ENCODE measurements at places on chromosomes 12 and 14.

GRCh38 chr12:41184864-41185263 lies 3.3 kb upstream of the PDZRN4 start:
- DNase-seq, result peak; percentile 28

DNA sequence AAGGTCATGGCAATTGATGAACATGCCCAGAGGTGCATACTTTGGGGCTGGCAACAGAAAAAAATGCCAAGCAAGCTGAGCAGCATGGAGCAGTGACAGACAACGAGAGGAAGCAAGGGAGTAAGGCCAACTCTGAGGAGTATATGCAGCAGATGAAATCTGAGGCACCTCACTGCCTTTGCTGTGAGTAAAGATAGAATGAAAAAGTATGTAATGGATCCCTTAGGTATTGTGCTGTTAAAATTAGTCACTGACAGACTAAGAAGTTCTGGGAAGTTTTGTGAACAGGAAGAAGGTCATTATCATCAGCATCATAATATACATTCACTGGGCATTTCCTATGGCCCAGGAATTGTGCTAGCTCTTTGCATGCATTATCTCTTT lies 269.9 kb downstream of the DUSP6 start:
- peak; percentile 25 for DNase-seq

DNA sequence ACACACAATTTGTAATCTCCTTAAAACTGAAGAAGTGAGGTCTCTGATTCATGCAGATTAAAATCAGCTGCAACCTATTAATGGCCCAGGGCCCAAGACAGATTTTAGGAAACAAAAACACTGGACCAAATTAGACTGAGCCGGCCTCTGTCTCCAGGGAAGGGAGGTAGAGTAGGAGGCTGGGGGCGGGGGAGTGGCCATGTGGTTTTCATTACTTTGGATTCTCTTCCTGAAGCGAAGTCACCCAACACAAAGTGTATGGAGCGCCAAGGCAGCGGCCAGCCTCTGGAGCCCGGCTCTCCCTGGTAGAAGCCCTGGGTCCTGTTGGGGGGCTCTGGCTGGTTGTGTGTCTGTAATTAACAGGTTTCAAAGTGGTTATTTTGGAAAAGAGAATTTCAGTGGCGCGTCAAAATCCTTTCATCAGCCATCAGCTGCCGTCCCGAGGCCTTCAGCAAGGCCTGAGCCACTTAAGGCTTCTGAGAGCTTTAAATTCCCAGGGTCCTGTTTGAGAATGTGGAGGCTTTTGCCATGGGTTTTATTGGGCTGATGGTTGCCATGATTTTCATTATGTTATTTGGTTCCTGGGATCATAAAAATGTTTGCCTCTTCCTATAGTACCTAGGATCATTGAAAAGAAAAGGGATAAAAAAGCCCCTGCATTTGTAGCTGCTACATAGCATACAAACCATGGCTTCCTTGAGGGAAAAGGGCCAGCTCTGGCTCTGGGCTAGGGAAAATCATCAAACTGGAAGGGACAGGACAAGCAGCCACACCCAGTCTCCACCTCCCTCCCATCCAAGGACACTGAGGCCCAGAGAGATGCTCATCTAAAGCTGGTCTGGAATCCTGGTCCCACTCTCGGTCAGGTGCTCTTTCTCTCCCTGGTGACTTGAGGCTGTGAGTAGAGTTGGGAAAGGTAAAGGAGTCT lies 282.4 kb downstream of the ZFP36L1 start:
- no peak for DNase-seq

GRCh38 chr14:22188318-22188717 lies 400.7 kb downstream of the DAD1 start:
- peak; percentile 47 for DNase-seq

- DNase-seq, result no peak
Measured at GRCh38 chr14:92945959-92946846, 23.3 kb downstream of the CHGA start.

- DNase-seq, result no peak
Measured at GRCh38 chr14:72499746-72500145, 394.2 kb downstream of the DPF3 start.

DNA sequence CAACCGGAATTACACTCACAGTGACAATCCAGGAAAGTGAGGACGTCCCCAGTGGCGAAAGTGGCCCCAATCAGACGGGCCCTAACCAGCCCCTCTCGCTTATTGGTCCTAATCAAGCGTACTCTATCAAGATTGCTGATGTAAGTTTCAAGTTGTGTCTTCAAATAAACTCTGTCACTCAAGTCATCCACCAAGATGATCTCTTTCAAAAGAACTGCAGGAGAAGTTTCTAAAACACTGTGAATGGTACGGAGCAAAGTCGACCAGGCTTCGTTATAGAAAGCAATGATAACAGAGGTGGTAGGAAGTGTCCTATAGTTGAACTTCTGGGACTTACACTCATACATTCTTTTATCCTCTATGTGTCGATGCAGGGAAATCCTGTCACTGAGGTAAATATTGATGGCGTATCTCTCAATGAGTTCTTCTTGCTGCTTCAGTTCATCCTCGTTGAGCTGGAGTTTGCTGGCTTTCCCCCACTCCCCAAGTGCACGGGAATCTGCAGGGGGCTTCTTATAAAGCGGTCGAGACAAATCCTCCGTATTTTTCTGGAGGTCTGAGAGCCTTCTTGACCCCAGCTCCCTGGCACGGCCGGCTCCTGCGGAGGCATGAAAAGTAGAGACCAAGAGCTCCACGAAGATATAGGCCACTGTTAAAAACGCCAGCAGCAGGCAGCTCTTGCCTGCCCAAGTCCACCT lies 604 bp downstream of the GALNT4 start:
- no peak for DNase-seq

DNA sequence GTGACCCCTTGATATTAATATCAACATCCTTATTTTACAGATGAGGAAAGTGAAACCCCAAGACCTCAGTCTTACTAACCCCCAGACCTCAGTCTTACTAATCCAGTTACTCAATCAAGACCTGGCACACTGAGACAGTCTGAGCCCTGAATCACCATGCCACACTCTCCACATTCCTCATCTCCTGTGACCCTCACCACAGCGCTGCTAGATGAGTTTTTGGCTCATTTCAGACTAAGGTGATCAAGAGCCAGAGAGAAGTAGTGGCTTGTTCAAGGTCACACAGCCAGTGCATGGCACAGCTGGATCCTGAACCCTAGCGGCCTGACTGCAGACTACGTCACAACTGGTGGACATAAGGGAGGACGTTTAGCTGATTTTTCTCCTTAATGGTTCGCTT lies 579.2 kb downstream of the BCL11B start:
- no peak for DNase-seq

DNA sequence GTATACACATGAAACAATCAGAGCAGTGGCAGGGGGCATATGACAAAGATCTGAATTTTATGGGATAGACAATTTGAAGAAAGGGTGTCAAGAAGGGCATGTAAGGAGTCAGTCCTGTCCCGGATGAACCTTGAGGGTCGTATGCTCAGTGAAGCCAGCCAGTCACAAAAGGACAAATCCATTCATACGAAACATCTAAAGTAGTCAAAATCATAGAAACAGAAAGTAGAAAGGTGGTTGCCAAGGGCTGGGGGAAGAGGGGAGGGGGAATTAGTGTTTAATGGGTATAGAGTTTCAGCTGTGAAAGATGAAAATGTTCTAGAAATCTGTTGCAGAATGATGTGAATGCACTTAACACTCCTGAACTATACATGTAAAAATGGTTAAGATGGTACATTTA lies 157.5 kb downstream of the TGFB3 start:
- no peak for DNase-seq

GRCh38 chr12:106493531-106493930 lies 89.3 kb upstream of the RFX4 start:
- no peak for DNase-seq

DNA sequence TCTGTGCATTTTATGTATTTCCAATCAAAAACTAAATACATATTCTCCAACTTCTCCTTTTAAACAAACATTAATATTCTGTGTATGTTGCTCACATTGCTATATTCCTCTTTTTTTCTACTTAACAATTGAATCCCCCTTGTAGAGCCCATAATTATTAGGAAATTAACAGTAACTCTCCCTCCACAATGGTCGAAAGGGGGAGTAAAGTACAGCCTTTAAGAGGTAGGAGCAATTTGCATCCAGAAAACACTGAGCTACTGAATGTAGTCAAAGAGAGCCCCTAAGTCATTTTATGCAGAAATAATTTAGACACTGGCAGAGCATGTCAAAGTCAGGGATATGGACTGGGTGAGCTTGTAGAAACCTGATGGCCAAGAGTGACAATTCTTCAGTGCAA lies 57.2 kb upstream of the SCN8A start:
- DNase-seq, result peak; percentile 4

DNA sequence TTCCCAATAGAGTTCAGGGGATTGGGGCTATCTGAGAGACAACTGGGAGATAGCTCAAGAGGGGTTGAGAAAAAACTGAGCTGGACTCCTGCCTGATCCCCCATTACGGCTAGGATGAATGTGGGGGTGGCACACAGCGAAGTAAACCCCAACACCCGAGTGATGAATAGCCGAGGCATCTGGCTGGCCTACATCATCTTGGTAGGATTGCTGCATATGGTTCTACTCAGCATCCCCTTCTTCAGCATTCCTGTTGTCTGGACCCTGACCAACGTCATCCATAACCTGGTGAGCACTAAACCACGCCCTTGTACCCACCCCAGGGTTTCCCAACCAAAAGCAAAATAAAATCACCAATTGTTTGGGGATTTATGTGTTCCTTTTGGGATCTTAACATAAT lies 1.0 kb downstream of the ORMDL2 start:
- no peak for DNase-seq

DNA sequence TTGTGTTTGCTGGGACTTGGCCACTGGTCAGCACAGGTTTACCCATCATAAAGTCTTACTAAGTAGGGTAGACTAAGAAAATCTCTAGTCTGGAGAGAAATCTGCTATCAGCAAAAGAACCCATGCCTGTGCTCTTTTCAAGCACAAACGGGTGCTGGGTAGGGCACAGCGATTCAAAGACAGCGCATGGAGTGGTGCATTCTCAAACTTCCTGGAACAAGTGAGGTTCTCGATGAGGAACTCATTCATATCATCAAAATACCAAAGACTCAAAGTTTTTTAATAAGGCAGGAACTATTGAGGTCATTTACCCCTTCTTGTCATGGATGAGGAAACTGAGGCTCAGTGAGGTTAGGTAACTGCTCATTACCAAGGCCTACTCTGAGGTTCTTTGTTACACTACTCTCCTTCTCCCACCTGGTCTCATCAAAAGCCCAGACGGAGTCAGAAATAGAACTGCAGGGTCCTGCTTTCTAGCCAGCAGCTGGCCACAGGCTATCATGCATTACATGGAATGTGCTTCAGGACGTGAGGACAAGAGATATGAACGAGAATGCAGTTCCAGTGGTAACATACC lies 390.3 kb downstream of the ZFP36L1 start:
- DNase-seq, result no peak

DNA sequence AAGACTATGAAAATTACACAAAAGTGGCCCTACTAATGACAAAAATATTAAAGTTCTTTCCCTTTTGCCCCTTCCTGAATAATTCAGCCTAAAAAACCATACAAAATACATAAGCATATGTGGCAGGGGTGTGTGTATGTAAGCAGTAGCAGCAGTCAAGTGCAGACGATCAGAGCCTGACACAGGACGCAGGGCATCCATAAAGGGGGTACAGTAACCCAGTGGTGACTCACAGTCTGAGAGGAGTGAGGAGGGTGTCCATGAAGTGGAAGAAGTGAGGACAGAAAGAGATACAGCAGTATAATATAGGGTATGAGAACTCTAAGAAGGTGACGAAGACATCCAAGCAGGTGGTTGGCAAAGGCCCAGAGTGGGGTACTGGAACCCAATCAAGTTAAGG lies 56.7 kb downstream of the RALGAPA1 start:
- no peak for DNase-seq

- no peak for DNase-seq
Measured at GRCh38 chr12:50398931-50399330, 1.8 kb upstream of the LARP4 start.

GRCh38 chr12:105426766-105427165 lies 96.3 kb downstream of the C12orf75 start:
- no peak for DNase-seq

- DNase-seq, result no peak
Measured at GRCh38 chr14:100104006-100104352, 38.8 kb downstream of the EVL start.

DNA sequence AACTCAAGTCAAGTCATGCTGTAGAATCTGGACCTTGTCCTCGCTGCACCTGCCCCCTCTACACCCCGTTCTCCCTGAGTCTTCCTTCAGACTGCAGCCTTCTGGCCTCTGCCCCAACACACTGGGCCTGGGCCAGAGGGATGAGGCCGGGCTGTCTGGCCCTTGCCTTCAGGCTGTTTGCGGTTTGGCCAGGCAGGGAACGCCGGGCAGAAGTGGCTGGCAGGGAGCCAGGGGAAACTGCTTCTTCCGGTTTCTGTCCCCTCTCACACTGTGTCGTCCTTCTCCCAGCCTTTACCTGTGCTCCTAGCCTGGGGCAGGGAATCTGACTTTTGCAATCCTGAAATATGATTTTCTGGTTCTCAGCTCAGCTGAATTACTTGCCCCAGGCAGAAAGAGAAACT lies 13.5 kb downstream of the DGLUCY start:
- peak; percentile 95 for DNase-seq

- no peak for DNase-seq
Measured at GRCh38 chr14:70425354-70425753, 8.5 kb upstream of the SYNJ2BP start.

- DNase-seq, result no peak
Measured at GRCh38 chr14:38168416-38168815, 39.3 kb upstream of the SSTR1 start.

DNA sequence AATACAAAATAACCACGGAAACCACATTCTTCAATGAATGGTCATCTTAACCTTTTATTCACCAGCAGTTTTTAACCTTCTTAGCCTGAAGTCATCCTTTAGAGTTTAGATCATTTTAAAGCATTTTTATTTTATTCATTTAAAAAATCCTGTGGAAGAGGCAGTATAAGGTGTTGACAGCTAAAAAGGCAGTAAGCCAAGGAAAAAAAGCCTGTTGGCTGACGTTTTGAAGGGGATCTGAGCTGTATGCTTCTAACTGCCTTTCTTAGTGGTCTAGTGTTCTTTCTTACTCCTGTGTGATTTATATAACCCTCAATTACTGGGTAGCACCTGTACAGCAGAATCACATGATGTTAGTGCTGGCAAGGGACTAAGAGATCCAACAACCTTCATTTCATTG lies 438.3 kb upstream of the SEL1L start:
- no peak for DNase-seq

- no peak for DNase-seq
Measured at GRCh38 chr12:125105600-125105999, 40.4 kb downstream of the AACS start.

Measured in foreskin keratinocyte (primary cell).